ENCODE measurements at places on chromosomes 2 and 18. TPM values are rescaled to one million over a fixed set of nuclear protein-coding genes. Genes with fewer than 3 reads are reported as not detected.

DNA sequence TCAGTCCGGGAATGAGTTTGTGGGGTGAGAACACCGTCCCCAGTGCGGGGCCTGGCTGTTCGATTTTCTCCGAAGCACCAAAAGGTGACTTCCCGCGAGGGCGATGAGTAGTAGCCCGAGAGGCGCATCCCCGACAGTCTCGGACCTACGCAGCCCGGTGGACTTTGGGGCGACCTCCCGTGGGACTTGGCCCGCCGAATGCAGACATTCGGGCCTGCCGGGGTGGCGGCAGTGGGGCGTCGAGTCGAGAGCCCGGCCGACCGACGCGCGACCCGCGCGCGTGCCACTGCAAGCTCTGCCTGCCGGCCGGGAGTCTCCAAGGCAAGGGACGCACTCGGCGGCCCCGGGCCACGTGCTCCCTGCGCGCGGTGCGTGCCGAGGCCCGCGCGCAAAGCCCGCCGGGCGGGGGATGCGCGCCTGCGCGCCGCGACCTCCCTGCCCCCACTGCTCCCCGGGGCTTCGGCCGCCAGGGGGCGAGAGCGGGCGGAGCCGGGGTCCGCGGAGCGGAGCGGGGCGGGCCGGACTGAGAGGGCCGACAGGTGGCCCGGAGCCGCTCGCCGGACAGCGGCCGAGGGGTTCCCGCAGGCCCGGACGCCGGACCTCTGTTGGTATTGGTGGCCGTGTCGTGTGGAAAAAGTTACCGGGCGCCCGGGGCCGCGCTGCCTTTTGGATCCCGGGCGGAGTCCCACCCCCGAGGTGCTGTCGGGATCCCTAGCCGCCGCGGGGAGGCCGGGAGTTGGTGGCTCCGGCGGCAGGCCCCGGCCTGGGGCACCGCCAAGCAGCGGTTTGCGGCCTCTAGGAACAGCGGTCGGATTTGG is 1.9 kb downstream of the PTMA start:
- H3K4me3 ChIP-seq, result peak overlapping the region; percentile 71
- no peaks in the 10 kb centered on the region for H3K27me3 ChIP-seq
- no peaks in the 10 kb centered on the region for H3K36me3 ChIP-seq
- peak overlapping the region; percentile 96 for H3K27ac ChIP-seq
- H3K4me1 ChIP-seq, result peaks cover 27% of the 10 kb centered on the region

- no peaks in the 10 kb centered on the region for H3K36me3 ChIP-seq
- no peak overlapping the region for H3K27ac ChIP-seq
- H3K27me3 ChIP-seq, result no peaks in the 10 kb centered on the region
- no peak for DNase-seq
- peaks cover 33% of the 10 kb centered on the region for H3K4me1 ChIP-seq
- H3K4me3 ChIP-seq, result no peak overlapping the region
Observed at GRCh38 chr18:50473881-50474280, 86.0 kb upstream of the MAPK4 start.

Gene WDFY1
- 20.8 TPM for total RNA-seq

GRCh38 chr18:39259736-39260135 is 1694.1 kb upstream of the CELF4 start:
- H3K4me3 ChIP-seq, result no peak overlapping the region
- H3K27me3 ChIP-seq, result no peaks in the 10 kb centered on the region
- H3K27ac ChIP-seq, result no peak overlapping the region
- no peak for DNase-seq

DNA sequence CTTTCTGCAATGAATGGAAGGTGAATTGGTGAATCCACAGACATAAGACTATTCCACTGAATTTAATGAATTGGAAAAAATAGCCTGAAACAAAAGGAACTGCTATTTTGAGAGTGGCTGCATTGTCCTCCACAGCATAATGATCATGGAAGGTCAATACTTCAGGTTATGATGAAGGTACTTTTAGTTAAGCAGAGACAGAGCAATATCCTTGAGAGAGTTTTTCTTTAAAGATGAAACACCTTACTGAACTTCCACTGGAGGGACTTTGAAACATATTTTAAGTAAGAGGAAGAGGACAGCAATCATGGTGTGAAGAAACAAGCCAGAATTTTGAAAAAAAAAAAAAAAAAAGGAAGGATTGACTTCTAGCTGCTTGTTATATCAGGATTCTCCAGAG is 68.8 kb upstream of the DPP10 start:
- no peaks in the 10 kb centered on the region for H3K4me1 ChIP-seq
- H3K27me3 ChIP-seq, result no peaks in the 10 kb centered on the region
- H3K27ac ChIP-seq, result no peak overlapping the region
- H3K4me3 ChIP-seq, result no peak overlapping the region

DNA sequence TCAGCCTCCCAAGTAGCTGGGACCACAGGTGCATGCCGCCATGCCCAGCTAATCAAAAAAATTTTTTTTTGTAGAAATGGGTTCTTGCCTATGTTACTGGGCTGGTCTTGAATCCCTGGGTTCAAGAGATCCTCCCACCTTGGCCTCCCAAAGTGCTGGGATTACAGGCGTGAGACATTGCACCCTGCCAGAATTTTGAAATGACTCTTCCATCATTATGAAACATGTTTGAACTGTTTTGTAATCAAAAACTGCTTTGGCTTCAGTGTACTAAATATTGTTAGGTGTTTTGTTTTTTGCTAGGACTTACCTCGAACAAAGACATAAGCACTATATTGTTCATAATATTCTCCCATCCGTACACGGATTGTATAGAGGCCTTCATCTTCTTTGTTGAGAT is 55.8 kb downstream of the MYOM1 start:
- no peaks in the 10 kb centered on the region for H3K36me3 ChIP-seq
- H3K4me3 ChIP-seq, result no peak overlapping the region
- H3K27me3 ChIP-seq, result no peaks in the 10 kb centered on the region
- H3K4me1 ChIP-seq, result peaks cover 11% of the 10 kb centered on the region

GRCh38 chr2:200336980-200337615 is 30.6 kb downstream of the SPATS2L start:
- no peaks in the 10 kb centered on the region for H3K4me1 ChIP-seq
- no peaks in the 10 kb centered on the region for H3K36me3 ChIP-seq
- H3K4me3 ChIP-seq, result no peak overlapping the region
- DNase-seq, result no peak

DNA sequence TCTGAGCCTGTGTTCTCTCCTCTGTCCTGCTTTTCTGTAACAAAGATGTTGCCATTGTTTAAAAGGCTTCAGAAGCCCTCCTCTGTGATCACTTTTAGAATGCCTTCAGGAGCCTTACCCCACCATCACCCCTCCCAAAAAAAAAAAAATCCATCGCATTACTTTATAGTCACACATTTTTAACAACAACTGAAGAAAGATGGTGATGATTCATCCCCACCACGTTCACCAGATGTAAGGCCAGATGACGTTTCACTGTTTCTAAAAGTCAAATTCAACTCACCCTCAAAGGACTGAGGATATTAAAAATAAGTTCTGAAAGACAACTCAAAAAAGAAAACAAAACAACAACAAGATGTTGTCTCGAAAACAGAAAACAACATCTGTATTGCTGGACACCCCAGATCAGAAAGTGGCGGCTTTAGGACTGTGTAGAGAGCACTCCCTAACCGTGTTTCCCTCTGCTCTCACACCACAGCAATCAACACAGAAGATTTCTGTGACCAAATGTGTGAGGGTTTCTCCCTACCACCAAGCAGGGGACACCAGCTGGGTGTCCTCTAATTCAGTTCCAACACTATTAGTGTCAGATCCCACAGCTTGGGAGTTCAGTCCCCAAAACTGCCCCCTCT is 61.9 kb upstream of the CREB1 start:
- no peak overlapping the region for H3K27ac ChIP-seq
- H3K36me3 ChIP-seq, result no peaks in the 10 kb centered on the region
- no peaks in the 10 kb centered on the region for H3K27me3 ChIP-seq
- no peak for DNase-seq

GRCh38 chr2:167196461-167197252 is 308.4 kb downstream of the XIRP2 start:
- H3K27me3 ChIP-seq, result no peaks in the 10 kb centered on the region
- peak; percentile 52 for DNase-seq
- H3K4me3 ChIP-seq, result no peak overlapping the region
- H3K4me1 ChIP-seq, result peaks cover 10% of the 10 kb centered on the region
- H3K36me3 ChIP-seq, result no peaks in the 10 kb centered on the region

- H3K4me1 ChIP-seq, result no peaks in the 10 kb centered on the region
- H3K4me3 ChIP-seq, result no peak overlapping the region
- H3K27me3 ChIP-seq, result no peaks in the 10 kb centered on the region
- H3K27ac ChIP-seq, result no peak overlapping the region
Observed at GRCh38 chr2:205535001-205535400, 147.3 kb upstream of the NRP2 start.

- H3K36me3 ChIP-seq, result no peaks in the 10 kb centered on the region
- no peaks in the 10 kb centered on the region for H3K4me1 ChIP-seq
- DNase-seq, result no peak
- H3K27ac ChIP-seq, result no peak overlapping the region
- H3K4me3 ChIP-seq, result no peak overlapping the region
Observed at GRCh38 chr2:234308813-234309195, 188.1 kb downstream of the ARL4C start.

- peak overlapping the region; percentile 58 for H3K27ac ChIP-seq
- H3K4me1 ChIP-seq, result no peaks in the 10 kb centered on the region
- peaks cover 5% of the 10 kb centered on the region for H3K36me3 ChIP-seq
- no peak for DNase-seq
Observed at GRCh38 chr2:37232131-37232933, 874 bp downstream of the NDUFAF7 start.

DNA sequence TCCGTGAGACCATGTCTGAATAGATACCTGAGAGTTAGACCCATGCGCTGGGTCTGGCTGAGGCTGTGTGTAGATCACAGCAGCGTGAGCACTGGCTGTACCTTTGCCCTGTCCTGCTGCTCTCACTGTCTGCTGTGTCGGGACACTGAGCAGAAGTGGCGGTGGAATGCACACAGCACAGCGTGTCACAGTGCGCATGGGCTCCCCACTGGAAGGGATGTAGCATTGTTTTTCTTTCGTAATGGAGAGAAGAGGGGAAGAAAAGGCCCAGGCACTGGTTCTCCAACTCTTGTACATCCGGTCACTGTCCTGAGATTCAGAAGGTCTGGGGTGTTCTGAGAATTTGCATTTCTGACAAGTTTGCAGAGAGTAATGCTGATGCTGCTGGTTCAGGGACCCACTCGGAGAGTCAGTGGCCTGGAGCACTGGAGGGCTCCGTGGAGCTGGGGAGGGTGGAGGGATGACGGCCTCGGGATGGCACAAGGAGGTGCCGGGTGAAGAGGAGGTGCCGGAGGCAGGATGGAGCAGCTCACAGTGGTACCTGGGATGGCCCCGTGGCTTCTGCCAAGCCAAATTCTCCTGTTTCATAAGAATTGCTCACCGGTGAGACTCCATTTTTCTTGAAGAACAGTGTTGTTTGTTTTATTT is 252.8 kb downstream of the LDLRAD4 start:
- peak; percentile 69 for DNase-seq
- H3K27me3 ChIP-seq, result no peaks in the 10 kb centered on the region
- no peak overlapping the region for H3K4me3 ChIP-seq

DNA sequence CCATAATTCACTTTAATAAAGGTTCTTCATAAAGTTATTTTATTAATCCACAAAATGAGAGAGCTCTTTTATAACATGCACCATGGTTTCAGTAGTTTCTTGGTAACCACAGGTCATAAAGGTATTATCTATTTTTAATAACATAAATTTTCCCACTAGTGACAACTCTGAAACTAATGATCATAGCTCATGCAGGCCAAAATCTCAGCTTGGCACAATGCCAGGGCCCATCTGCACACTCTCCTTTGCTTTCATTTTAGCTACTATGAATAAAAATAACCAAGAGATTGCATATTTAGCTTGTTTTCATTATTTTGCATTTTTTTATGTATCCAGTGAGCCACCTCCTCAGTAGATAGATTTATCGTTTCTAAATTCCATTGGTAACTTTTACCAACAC is 691.8 kb upstream of the CHAC2 start:
- H3K4me1 ChIP-seq, result no peaks in the 10 kb centered on the region
- no peaks in the 10 kb centered on the region for H3K27me3 ChIP-seq
- no peak for DNase-seq
- no peak overlapping the region for H3K27ac ChIP-seq

DNA sequence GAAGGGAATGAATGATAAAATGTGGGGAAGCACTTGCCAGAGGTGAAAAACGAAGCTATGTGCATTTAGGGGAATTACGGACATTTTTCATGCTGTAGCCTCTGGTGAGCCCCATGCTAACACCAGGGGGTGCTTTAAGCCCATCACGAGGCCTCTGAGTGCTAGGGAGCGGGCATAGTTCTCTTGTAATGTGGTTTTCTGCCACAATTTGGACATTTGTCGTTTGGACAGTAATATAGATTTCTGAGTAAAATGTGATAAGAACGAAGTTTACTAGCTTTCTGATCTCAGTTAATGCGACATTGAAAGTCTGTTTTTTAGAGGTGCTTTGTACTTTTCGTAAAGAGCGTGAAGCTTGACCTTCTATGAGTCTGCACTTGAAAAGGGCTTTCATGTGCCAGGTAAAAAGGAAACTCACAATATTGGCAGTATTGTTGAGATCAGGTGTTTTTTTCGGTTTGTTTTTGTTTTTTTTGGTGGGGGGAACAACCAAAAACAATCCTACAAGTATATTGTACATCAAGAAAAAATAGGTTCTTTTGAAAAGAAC is 50.6 kb downstream of the TRAF3IP1 start:
- no peaks in the 10 kb centered on the region for H3K4me1 ChIP-seq
- H3K4me3 ChIP-seq, result no peak overlapping the region
- H3K27ac ChIP-seq, result no peak overlapping the region
- H3K27me3 ChIP-seq, result no peaks in the 10 kb centered on the region
- peak; percentile 61 for DNase-seq
- H3K36me3 ChIP-seq, result no peaks in the 10 kb centered on the region

DNA sequence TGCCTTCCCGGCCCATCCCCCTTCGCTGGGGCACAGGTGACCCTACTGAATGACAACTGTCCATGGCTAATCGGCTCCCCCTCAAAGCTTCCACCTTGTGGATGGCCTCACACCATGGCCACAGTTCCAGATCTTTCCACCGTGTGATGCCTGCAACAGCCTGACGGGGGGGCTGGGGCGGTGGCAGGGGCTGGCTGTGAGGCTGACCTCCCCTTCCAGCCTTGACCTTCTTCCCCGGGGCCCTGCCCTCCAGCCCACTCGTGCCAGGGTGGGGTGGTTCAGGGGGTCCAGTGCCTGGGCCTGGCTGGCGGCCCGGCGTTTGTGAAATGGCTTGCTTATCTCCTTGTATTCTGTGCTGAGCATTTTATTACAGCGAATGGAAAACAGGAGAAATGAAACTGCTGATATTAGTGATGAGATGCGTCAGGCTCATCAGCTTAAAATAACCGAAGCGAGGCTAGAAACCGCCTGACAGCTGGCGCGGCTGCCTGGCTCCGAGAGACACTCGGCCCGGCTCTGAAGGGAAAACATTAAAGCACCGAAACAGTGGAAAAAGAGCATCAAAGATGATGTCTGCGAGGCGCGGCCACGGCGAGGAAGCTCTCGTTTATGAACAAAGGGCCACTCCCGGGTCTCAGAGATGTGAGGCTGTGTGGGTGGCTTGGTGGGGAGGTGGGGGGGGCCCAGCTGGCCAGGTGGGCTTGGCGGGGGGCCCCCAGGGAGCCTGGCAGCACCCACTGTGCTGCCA is 916 bp upstream of the PDCD1 start:
- H3K4me1 ChIP-seq, result no peaks in the 10 kb centered on the region
- H3K36me3 ChIP-seq, result no peaks in the 10 kb centered on the region
- H3K4me3 ChIP-seq, result no peak overlapping the region
- no peak for DNase-seq
- no peaks in the 10 kb centered on the region for H3K27me3 ChIP-seq

- no peak overlapping the region for H3K27ac ChIP-seq
- no peaks in the 10 kb centered on the region for H3K36me3 ChIP-seq
- H3K27me3 ChIP-seq, result no peaks in the 10 kb centered on the region
- H3K4me1 ChIP-seq, result no peaks in the 10 kb centered on the region
- H3K4me3 ChIP-seq, result no peak overlapping the region
- no peak for DNase-seq
Observed at GRCh38 chr2:174768557-174768956, 4.3 kb upstream of the CHRNA1 start.

Gene ZAP70
- 2.0 TPM for total RNA-seq

All from right lobe of liver (tissue), 6 donors.